Tracheal epithelial cell (primary cell): ENCODE measurements at places on chromosomes 3 and 15. TPM values are rescaled to one million over a fixed set of nuclear protein-coding genes. Genes with fewer than 3 reads are reported as not detected.

DIPK2A gene
- total RNA-seq: 29.6 and 63.4 TPM in 2 replicates

EHHADH gene
- 2.8 and 8.0 TPM in 2 replicates for total RNA-seq

SAXO2 gene
- under 0.01 TPM in 1 of 2 replicates, not detected in the other for total RNA-seq

SKOR1 gene
- total RNA-seq: not detected in 2 replicates

SLC24A5 gene
- total RNA-seq: not detected in 2 replicates
